Mammary epithelial cell (primary cell): ENCODE measurements at places on chromosomes 1 and 21.

- DNase-seq = no peak
Measured at GRCh38 chr1:7510389-7510931, 260.6 kb upstream of the VAMP3 start.

DNA sequence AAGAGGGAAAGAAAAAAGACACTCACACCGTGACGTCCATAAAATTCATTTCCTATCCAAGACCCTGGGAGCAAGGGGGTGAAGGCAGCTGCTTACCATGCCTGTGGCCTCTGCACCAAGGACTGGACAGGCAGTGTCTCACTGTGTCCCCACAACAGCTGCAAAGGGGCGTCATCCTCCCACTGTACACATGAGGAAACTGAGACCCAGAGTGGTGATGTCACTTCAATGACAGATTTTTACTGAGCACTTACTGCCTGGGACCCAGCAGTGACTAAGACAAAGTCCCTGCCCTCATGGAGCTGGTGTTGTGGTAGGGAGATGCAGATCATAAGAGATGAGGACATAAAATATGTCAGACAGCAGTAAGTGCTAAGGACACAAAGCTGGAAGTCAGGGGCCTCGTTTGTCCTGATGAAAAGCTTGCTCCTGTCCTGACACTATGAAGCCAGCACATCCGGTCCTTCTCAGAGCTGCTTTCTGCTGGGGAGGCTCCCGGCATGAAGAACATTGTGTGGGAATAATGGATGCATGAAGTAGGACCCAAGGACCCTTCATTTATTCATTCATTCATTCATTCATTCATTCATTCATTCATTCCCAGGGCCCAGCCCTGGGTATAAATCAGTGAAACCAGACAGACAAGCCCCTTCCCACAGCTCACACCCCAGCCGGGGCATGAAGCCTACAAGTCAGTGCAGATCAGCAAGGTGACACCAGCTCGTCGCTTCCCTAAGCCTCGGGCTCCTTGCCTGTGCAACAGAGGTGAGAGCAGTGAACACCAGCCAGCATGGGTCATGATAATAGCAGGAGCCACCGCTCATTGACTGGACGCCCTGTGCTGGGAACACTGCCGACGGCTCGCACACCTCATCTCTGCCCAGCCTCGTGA lies 473.7 kb downstream of the MATN1 start:
- no peak for DNase-seq

- no peak for DNase-seq
Measured at GRCh38 chr1:93025572-93025971, 53.5 kb upstream of the MTF2 start.

DNA sequence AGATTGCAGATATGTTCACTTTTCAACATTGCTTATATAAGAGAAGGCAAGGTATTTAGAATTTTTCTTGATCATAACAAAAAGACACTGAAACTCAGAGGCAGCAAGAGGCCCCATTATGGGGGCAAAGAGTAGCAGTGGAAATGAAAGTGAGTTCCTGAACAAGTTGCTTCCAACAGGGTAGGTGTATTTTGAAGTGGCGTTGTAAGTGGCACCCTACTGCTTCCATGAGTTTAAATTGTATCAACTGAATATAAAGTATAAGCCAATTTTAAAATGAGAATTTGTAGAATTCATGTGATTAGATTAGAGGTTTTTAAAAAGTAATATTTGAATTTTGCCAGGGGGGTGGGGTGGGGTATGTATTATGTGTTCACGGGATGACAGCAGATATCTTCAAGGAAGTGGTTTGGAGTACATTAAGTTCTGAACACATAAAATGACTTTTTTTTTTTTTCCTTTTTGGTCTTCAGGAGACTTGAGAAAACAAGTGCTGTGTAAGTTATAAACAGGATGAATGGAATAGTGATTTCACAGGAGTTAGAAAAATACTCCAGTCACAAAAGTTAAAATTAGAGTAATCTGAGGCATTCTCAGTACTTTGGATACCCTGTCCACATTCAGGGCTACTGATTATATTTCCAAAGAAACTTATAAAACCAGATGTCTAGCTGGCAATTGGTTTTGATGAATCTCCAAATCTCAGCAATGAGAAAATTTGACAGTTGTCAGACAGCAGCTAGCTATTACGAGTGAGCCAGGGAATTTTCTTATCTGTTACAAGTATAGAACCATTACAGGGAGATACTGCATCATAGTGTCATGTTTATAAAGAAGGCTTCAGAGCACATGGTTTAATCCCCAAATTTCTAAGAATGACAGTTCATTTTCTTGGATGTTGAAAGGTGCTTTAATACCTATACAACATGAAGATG lies 182.0 kb downstream of the ST6GALNAC3 start:
- no peak for DNase-seq

- peak; percentile 16 for DNase-seq
Measured at GRCh38 chr1:56686169-56686568, 41.1 kb downstream of the PRKAA2 start.

DNA sequence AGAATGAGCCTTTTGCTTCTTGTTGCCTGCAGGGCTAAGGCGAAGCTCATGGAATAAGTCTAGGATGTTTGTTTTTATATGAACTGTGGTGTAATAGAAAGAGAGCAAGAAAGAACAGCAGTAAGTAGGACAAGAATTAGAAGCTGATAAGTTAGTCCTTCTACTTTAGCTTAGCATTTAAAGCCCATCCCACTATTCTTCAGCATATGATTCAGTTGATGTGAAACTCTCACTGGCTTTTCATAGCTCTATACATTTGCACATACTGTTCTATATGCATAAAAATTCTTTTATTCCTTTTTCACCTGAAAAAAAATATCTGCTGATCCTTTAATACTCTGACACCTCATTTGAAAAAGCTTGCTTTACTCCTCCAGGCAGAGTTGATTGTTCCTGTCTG lies 712.0 kb downstream of the USP25 start:
- DNase-seq = no peak

GRCh38 chr21:27645285-27645684 lies 678.4 kb upstream of the ADAMTS5 start:
- DNase-seq = peak; percentile 85

GRCh38 chr1:11790880-11791715 lies 14.7 kb downstream of the MTHFR start:
- peak; percentile 67 for DNase-seq

DNA sequence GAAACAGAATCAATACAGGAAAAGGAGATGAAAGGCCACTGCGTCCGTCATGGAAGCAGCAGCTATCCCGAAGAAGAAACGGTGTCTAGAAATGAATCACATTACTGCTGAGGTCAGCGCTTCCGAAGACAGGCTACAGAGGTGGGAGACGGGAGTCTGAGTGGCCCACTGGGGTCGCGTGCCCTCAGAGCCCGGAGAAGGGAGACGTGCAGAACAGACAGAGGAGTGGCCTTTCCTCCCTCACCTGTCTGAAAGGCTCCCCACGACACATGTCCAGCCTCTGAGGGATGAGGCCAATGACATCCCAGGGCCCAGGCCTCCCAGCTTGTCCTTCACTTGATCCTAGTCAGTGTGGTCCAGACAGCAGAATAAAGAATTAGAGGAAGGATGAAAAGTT lies 35.9 kb downstream of the VPS26C start:
- no peak for DNase-seq

DNA sequence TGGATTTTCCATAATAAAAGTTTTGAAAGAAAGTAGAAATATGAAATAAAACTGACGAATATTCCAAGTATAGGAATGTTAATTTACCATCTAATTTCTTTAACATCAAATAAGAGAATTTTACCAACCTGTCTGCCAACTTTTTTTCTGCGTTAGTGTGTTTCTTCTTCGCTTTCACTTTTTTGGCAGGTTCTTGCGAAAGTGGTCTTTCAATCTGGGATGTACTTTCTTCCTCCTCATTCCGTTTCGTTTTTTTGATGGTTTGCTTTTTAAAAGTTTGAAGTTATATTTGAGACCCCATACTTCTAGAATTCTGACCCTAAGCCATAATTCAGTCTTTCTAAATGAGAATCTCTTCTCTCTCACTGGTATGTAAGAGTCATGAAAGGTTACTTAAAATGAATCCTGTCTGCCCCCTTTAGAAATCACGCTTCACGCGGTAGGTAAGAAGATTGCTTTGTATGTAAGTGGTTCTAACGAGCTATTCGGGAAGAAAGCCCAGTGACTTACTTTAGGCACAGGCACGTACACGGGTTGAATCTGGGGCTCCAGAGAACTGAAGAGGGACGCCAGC lies 580 bp downstream of the RBM34 start:
- no peak for DNase-seq

GRCh38 chr1:37989361-37989930 lies 376 bp downstream of the SF3A3 start:
- peak; percentile 51 for DNase-seq
